ENCODE measurements at places on chromosomes 7 and 10. TPM values are rescaled to one million over a fixed set of nuclear protein-coding genes. Genes with fewer than 3 reads are reported as not detected.

GRCh38 chr10:58382489-58382995, 2.7 kb upstream of the TFAM start:
- DNase-seq: no peak

DNA sequence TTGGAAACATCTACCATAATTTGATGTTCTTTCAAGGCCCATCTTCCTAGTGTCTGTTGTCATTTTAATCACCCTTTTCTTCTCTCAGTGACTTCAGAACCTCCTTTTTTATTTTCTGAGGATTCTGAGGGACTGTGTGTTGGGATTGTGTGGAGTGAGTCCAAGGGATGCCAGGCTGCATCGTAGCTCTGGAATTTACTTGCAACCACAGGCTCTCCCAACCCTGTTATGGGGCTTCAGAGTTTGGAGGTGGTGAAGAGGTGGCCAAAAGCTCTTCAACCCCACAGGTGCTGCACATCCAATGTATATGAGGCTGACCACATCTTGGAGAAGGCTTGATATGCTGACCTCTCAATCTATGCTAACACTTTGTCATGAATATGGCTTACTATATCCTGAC, 79.5 kb upstream of the GPR141 start:
- no peak for DNase-seq

DNA sequence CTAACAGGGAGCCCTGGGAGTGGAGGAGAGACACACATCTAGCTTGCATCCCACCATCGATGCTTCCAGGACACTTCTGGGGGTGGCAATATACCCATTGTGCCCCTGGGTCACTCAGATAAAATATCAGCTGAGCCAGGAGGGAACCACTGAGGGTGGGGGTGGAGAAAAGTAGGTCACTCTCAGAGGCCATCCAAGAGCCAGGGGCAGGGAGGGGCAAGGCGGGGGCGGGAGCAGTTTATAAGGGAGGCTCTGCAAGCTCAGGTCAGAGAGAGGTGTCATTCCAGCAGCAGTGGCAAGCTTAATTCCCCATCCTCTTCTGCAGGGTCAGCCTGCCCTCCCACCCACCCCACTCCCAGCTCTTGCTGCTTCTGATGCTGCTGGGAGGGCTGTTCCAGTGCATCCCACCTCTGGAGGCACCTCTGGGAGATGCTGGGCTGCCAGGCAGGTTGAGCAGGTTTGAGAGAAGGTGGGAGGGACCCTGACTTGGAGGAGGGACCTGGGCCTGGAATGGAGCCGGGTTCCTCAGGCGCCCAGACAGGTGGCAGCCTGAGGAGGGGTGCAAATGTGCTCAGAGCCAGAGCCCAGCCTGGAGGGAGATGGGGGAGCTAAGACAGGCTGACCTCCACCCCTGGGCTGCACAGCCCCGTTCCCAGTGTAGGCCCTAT, 20.1 kb upstream of the TLX1 start:
- DNase-seq: no peak

DNA sequence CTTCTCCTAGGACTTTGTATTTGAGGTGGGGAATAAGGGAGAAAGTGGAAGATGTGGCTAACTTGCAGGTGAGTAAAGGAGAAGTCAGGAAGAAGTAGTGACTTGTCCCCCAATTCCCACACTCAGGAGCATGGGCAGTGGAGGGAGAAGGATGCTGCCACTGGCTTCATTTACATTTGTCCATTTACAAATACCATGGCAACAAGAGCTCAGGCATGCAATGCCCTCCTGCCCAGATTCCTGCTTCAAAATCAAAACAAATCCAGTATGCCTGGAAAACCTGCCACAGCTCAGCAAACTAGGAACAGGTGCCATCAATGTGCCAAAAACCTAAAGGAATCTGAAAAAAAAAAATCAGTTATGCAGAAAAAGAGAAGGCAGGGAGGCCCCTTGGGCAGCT, 139.9 kb downstream of the KCNMA1 start:
- no peak for DNase-seq

DNA sequence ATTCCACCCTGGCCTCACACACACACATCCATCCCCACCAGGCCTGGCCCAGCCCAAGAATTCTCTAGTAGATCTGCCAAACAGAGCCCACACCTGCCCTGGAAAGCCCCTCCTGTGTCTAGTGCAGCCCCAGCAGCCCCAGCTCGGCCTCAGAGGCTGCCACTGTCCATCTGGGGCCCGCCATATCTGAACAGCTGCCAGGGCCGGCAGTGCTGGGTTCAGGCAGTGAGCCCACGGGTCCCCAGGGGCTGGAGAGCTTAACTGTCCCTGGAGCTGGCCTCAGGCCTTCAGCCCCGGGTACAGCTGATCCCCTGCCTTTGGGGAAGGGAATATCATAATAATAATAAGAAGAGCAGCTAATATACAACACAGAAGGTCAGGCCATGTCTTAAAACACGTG, 574 bp downstream of the MYL10 start:
- DNase-seq: no peak

- no peak for DNase-seq
Observed at GRCh38 chr7:31327071-31327470, 13.5 kb downstream of the NEUROD6 start.

BRAT1 gene
- polyA plus RNA-seq: 30.9 TPM

TMED4 gene
- polyA plus RNA-seq: 70.3 TPM

MMD2 gene
- not detected for polyA plus RNA-seq

GRCh38 chr7:1926908-1927306, 256.8 kb downstream of the ELFN1 start:
- DNase-seq: no peak

DNA sequence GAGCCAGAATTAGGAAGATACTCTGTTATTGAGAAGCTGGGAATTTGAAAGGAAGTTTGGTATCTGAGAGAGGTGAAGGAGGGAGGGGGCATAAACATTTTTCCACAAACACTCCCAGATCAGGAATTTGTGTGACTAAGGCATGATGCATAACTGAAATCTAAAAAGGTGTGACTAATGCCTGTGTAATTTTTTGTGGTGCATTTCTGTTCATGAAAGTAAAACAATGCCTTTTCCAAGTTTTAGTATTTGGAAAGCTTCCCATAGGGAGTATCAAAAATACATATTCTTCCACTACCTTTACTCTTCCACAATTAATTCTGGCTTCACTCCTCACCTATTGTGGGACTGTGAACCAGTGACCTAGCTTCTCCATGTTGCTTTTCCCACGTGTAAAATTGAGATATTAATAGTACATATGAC, 56.4 kb upstream of the CAV2 start:
- DNase-seq: no peak

DNA sequence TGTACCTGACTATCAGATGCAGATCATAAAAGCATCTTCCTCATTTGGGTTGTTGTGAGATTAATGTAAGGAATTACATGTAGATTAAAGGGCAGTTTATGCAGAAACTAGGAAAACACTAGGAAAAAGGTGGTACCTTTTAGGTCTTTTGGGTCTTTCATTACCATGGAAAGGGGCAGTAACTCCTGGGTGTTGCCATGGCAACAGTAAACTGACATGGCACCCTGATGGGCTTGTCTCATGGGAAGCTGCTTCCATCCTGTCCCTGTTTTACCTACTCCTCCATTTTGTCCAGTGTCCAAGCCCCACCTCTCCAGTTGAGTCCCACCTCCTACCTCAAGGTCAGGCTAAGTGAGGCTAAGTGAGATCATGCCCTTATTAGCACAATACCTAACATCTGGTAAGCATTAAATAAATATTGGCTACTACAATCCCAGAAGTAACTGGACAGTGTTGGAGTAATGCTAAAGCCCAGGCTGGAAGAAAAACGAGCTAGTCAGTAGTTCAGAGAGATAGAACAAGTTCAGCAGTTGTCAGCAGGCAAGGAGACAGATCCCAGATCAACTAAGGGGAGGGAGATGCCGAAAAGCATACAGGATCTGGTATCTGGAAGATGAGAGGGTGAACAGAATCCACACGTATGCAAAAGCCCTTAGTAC, 240.0 kb upstream of the AUTS2 start:
- DNase-seq: no peak

FAM25C gene
- polyA plus RNA-seq: not detected

- DNase-seq: peak; percentile 67
Observed at GRCh38 chr10:3095373-3096139, 28.2 kb downstream of the PFKP start.

RBP3 gene
- polyA plus RNA-seq: not detected

GRCh38 chr7:92854501-92855238, 18.3 kb upstream of the CDK6 start:
- DNase-seq: no peak

CALY gene
- 1.1 TPM for polyA plus RNA-seq

- no peak for DNase-seq
Observed at GRCh38 chr10:32207544-32207943, 139.4 kb downstream of the EPC1 start.

LIPJ gene
- polyA plus RNA-seq: not detected

OR2A1 gene
- 0.23 TPM for polyA plus RNA-seq

GRCh38 chr7:96219378-96220130, 102.3 kb downstream of the SLC25A13 start:
- no peak for DNase-seq

GRCh38 chr7:149725426-149725821, 48.0 kb downstream of the ZNF467 start:
- DNase-seq: no peak

CFTR gene
- 0.05 TPM for polyA plus RNA-seq

GRCh38 chr7:24851786-24852185, 94.5 kb upstream of the GSDME start:
- DNase-seq: no peak

GRCh38 chr10:88820748-88821401, 18.3 kb downstream of the LIPM start:
- DNase-seq: peak; percentile 83

DNA sequence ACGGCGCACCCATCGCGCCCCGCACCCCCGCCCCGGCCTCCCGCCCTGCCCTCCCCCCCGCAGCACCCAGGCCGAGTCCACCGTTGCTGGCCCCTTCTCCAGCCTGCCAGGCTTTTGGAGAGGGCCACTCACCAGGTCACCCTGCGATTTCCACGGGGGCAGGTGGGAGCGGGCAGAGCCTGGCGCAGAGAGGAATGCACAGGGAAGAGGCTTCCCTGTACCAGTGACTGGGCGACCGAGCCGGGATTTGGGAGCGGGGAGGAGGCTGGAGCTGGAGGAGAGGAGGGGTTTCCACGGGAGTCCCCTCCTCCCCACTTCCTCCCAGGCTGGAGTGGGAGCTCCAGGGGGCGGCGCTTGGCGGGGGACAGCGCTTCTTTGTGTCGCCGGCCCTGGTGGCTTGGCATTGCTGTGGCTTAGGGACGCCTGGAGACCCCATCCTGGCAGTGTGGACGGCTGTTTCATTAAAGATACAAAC, 19.3 kb downstream of the TCAF1 start:
- no peak for DNase-seq

DNA sequence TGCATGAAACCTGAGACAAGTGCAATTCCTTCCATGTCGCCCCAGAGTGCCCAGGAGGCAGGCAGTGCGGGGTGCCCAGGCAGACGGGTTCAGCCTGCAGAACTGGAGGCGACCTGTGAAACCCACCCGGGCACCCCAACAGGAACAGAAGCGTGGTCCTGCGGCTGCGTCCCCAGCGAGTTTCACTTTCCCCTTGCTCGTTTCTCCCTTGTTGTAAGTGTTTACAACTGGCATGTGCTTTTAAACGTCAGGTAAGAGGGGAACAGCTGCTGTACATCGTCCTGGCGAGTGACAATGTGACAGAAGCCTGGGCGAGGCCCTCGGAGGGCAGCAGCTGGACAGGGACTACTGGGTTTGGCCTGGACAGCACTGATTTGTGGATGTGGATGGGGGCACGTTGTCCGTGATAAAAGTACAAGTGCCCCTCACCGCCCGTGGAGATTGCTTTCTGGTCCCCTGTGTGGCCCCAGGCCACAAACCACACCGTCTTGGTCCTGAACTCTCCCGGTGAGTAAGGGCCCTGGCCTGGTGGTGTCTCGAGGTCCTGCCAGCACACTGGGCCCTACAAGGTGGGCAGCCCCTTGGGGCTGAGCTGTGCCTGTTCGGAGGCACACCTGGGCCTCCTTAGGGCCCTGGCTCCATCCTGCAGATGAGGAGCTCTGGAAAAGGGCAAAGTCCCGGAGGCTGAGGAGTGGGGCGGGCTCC, 4.0 kb downstream of the VENTX start:
- no peak for DNase-seq

- DNase-seq: no peak
Observed at GRCh38 chr10:106740-107139, 28.5 kb upstream of the ZMYND11 start.

DNA sequence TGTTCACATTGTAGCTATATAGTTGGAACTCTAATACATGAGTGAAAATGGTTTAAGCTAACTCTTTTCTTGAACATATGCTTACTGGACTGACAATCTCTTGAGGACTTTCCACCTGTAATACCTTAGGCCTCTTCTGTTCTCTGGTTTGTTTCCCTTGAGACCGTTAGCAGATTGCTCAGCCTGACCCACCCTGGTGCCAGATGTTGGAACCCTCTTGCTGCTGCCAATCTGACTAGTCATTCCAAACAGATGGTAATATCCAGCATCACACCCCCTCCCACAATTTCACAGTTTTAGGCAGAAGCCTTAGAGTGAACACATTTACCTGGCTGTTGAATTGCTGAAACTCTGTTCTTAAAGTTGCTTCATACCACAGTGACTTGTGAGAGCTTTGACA, 18.7 kb downstream of the CALD1 start:
- no peak for DNase-seq

- DNase-seq: no peak
Observed at GRCh38 chr7:114857605-114858004, 64.3 kb upstream of the MDFIC start.

GRCh38 chr7:106482091-106482490, 178.9 kb downstream of the CCDC71L start:
- DNase-seq: no peak

GPR15LG gene
- 18.6 TPM for polyA plus RNA-seq

DNA sequence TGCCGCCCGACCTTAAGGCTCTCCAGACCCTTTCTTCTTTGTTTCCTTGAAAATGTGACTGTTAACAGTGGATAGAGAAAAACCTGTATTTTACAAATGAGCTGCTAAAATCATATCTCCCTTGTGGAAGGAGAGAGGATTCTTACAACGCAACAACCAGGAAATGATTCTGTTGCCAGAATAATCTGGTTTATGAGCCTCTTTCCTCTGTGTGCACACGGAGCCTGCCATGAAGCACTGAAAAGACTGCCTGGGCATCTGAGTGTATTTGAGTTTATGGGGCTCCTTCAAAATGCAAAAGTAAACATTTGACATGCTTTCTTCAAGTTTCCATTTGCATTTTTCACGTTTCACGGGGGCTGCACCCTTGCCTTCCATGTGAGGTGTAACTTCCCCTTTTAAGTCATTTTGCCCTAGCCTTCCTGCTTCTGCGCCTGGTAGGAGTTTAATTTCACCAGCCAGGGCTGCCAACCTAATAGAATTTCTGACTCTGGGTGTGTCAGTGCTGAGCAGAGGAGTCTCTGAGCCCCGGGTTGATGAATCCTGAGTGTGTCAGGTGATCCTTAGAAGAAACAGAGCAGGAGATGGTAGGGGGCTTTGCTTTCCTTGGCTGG, 101.2 kb downstream of the GRB10 start:
- DNase-seq: no peak
